SJSA1 (cell line): ENCODE measurements at places on chromosomes 12 and 14. TPM values are rescaled to one million over a fixed set of nuclear protein-coding genes. Genes with fewer than 3 reads are reported as not detected.
A peak's percentile ranks its signal among the peaks of the same experiment; 100 is the strongest.

The TXNDC16 gene
- 7.6 and 7.7 TPM in 2 replicates for total RNA-seq

The SLC6A13 gene
- not detected in 2 replicates for total RNA-seq

DNA sequence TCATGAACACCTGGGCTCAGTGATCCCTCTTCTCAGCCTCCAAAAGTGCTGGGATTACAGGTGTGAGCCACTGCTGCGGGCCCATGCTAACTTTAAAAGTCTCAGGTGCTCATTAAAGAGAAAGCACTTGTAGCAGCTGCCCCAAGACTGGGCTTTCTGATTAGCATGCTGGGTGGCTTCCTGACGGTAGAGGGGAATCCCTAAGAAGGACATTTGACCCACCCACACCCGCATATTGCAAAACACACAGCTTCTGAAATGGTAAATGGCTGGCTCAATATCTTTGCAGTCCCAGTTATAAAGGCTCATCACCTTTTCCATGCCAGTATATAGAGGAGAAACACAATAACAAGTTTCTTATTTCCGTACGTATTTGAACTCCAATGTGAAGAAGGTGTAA lies 19.3 kb upstream of the BICD1 start:
- no peaks in the 10 kb centered on the region for H3K36me3 ChIP-seq
- H3K4me3 ChIP-seq = no peak overlapping the region
- DNase-seq = no peak
- H3K4me1 ChIP-seq = peaks cover 30% of the 10 kb centered on the region
- H3K27me3 ChIP-seq = no peaks in the 10 kb centered on the region
- H3K27ac ChIP-seq = no peak overlapping the region

DNA sequence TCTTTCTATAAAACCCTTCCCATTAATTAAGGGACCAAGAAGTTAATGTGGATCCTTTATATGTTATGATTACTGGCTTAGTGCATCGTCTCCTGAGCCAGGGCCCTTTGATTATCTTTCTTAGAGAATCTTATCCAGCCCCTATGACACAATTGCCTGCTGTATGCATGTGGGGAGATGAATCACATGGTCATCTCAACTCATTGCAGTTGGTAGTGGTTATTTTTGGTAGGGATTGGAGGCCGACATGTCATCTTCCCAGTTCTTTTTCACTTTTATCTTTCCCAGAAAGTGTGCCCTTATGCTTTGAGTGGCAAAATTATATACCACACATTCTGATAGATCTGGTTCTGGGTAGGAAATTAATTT lies 26.0 kb downstream of the ZNF664 start:
- no peak overlapping the region for H3K27ac ChIP-seq
- no peaks in the 10 kb centered on the region for H3K27me3 ChIP-seq
- peaks cover 8% of the 10 kb centered on the region; the same call in 1 of the 2 replicates for H3K4me1 ChIP-seq
- peaks cover 20% of the 10 kb centered on the region for H3K36me3 ChIP-seq
- DNase-seq = no peak
- no peak overlapping the region for H3K4me3 ChIP-seq

DNA sequence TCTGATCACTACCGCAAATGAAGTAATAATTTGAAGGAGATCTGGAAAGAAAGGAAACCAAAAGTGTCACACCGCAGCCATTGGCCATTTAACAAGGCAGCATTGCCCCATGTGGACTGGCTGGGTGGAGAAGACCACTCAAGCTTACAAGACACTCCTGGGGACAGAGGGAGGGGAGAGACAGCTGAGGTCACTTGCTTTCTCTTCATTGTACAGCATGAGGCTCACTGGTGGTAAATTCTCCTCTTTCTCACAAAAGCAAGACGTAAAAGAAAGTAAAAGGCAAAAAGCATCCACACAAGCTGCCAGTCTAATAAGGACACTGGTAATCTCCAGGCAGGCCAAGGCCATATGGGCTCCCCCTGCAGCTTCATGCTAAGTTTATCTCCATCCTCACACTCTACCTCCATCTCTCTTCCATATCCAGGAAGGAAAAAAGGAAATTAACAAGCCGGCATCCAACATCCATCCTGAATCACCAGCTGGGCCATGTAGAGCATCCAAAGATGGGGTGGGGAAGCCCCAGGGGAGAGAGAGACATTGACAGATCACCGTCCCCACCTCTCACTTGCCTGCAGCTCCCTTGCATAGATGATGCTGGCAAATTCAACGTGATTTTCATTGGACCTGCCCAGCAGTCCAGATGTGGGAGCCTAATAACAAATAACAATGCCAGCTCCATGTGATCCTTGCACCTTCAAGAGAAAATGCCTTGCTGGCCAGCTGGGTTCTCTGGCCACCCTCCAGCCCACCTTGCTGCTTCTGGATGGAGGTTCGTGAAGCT lies 100.6 kb downstream of the DPF3 start:
- no peak overlapping the region for H3K4me3 ChIP-seq
- DNase-seq = no peak
- no peak overlapping the region for H3K27ac ChIP-seq
- no peaks in the 10 kb centered on the region for H3K27me3 ChIP-seq
- H3K36me3 ChIP-seq = no peaks in the 10 kb centered on the region
- H3K4me1 ChIP-seq = no peaks in the 10 kb centered on the region

GRCh38 chr12:56129206-56129941 lies 1.3 kb downstream of the ESYT1 start:
- H3K4me3 ChIP-seq = peak overlapping the region; percentile 53
- H3K27ac ChIP-seq = no peak overlapping the region
- DNase-seq = peak; percentile 62
- no peaks in the 10 kb centered on the region for H3K27me3 ChIP-seq
